Activated CD4-positive, alpha-beta T cell treated with anti-CD3 and anti-CD28 coated beads for 4 hours (primary cell): ENCODE measurements at places on chromosomes 1 and 21.

DNA sequence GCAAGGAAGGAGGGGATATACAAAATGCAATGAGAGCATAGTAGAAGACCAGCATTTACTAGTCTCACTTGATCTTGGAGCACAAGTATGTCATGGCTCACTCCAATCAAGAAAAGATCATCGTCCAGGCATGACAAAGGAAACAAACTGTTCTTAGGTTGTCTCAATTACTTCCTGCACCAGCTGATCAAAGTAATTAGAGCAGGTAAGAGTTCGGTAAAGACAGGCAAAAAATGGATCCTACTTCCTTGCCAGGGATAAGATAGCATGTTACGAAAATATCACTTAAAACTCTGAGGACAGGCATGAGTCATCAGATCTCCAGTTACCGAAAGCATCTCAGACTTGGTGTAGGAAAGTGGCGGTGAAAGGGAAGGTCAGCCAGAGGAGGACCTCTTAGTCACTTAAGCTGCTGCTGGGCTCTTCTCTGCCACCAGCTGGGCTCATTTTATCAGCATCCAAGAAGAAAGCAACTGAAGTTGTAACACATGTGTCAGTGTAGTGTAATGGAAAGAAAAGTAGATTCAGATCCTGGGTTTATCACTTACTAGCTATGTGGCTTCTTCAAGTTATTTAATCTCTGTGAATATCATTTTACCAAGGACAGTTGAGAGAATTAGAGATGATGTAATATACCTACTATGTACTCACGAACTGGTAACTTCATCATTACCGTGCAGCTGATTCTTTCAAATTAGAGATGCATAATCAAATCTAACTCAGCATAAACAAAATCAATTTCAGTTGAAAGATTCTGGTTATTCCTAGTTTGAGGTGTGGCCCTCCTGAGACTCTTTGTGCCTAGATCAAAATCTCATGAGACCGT is 46.8 kb downstream of the XCL1 start:
- no peak for DNase-seq

- DNase-seq = no peak
Measured at GRCh38 chr1:71785450-71785849, 496.9 kb downstream of the NEGR1 start.

- DNase-seq = no peak
Measured at GRCh38 chr1:232377494-232377770, 252.5 kb downstream of the SIPA1L2 start.

DNA sequence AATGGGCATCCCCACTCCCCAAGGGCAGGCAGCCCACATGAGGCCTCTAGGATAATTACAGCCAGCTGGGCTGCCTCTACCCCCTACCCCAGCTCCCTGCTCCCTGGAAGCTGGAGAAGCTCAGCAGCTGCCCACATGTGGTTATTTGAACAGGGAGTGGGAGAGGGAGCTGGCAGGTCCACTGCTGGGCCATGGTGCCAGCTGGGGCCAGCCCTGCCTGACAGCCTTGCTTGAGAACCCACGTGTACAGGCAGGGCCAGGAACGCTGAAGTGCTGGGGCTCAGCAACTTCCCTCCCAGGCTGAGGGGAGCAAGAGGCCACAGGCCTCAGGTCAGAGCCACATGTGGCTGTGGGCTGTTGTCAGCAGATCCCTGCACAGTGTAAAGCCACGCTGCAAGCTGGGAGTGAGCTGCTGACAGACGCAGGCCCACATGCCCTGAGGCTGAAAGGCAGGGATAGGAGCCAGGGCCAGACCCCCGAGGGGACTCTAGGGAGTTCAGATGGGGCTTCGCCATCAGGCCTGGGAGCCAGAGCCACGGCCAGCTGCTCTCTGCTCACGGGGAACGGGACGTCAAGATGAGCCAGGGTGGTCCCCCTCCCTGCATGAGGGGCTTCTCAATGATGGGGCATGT is 129.0 kb downstream of the SYF2 start:
- DNase-seq = no peak

DNA sequence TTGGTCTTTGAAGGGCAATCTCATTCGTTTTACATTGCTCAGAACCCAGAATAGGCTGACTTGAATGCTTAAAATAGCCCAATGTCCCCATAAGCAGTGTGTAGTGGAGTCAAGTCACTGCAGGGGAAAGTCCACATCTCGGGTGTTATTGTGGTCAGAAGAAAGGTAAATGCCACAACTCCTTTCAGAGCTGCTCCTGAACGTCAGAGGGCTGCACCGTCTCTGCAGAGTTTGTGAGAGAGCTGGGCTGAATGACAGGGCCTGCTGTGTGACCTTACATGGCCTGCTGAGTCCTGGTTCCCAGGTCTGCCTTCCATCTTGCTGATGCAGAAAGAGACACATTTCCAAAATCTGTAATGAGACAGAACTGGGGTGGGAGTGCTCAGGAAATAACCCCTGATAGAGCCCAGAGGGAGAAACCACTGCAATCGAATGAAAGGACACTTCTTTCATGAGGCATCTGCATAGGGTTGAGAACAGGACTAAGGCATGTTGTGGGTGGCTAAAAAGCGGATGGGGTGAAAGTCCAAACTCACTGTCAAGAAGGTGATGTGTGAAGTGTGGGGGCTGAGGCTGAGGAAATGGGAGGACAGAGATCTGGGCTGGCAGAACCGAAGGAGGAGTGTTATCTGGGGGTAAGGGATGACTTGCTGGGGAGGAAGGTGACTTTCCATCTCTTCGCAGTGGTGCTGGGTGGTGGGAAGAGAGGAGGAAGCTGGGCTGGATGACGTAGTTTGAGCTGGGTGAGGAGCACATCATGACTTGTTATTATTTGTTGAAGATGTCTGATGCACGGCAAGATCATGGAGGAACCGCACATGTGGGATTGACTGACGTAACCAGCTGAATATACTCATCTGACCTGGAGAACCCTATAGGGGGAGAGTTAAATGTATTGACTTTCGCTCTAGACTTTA is 33.7 kb downstream of the XCL2 start:
- no peak for DNase-seq

DNA sequence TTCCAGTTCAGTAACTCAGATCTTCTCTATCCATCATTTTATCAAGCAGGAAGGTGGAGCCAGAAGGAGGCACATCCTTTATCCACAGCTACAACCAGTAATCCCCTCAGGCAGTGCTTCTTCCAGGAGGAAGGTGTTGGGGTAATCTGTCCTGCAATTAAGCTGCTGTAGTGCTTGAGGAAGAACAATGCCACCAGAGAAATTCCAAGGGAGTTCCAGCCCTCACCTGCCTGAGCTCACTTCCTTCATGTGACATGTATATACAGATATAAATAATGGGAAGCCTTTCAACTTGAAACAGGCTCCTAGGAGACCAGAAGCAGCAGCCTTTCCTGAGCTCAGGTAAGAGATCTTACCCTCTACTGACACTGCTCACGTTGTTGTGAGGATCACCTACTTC is 2.2 kb upstream of the IL20 start:
- DNase-seq = no peak

- DNase-seq = no peak
Measured at GRCh38 chr1:84698151-84699110, 8.2 kb upstream of the SSX2IP start.

GRCh38 chr1:7922301-7922700 is 18.3 kb downstream of the TNFRSF9 start:
- no peak for DNase-seq

DNA sequence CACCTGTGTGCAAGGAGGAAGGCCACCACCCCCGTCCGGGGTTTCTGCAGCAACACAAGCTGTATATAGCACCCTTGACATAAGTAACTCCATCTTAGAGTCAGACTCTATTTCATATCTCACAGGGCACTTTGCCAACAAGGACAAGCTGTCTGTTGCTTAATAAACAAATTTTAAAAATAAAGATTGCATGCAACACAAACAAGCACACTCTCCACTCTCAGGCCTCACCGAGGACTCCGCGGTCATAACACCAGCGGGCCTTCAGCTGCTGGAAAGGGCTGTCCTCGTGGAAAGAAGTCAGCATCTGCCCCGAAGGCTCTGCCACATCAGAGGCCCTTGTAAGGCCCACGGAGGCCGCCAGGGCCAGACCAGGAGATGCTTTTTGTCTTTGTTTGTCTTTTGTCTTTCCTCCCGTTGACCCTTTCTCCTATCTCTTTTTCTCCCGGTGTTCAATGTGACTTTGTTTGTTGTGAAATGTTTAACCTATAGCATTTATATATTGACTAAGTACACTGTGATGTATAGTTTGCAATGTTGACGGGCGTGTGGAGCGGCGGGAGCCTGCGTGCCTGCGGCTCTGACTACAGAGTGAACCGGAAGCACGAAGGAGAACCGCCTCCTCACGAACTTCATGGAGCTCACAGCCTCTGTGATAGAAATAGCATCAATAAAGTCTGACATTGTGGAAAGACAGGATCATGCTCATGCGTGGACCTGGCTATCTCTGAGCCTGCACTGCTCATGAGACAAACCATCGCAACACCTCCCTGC is 24.1 kb downstream of the MEGF6 start:
- no peak for DNase-seq

GRCh38 chr21:25328736-25329135 is 278.5 kb downstream of the MRPL39 start:
- no peak for DNase-seq

DNA sequence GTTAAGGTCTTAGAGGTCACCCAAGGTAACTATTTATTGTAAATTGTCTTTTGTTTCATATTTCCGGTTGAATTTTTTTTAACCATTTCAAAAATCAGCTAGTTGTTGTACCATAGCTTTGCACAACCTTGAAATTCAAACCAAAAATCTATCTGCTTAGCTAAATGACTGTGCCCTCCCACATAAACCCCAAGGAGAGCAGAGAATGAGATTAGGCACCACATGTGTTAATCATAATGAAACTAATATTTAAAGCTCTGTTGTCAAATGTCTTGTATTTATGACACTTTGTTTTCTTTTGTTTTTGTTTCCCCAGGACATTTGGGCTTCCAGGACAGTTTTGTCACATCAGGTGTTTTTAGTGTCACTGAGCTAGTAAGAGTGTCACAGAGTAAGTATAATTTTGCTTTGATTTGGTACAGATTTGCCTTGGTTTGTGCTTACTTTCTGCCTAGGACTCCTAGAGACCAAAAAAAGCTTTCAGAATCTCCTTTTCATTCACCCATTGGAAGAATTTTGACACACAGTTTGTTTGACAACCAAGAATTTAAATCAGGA is 249.9 kb downstream of the NFIA start:
- no peak for DNase-seq

GRCh38 chr21:44778983-44779382 is 22.6 kb downstream of the UBE2G2 start:
- no peak for DNase-seq

DNA sequence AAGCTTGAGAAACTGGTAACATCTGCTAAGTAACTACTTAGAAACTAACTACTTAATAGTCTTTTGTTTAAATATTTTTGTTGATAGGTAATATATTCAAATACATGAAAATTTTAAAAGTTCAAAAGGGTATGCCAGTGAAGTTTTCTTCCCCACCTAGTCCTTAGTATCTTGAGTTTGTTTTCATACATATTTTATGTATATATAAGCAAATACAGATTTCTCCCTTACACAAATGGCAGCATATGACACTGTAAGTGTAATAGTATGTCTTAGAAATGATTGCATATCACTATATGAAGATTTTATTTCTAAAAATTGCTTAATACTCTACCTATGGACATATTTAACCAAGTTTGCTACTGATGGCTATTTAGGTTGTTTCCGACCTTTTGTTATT is 38.9 kb downstream of the MARK1 start:
- no peak for DNase-seq

GRCh38 chr21:19566975-19567374 is 1163.4 kb upstream of the TMPRSS15 start:
- DNase-seq = no peak

DNA sequence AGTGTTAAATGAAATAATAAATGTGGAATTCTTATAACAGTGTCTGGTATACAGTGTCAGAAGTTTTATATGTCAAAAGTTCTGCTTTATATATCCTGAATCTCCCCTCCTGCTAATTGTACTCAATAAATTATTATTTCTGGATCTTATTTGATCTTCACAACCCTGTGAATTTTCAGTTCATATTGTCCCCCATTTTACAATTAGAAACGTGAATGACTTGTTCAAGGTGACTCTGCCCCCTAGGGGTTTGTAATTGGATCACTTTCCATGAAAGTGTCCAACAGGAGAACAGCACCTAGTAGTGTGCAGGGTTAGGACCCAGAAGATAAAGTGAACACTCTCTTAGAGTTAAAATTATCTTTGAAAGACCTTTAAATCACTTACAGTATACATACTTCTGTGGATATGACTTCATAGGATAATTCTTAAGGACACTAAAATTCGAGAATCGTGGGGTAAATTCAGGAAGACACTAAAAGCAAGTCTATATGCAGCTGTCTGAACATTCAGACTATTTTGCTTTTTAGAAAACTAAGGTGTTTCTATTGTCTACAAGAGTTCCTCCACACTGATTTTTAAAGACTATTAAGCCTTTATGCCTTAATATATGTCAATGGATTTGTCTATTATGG is 4.5 kb upstream of the DDR2 start:
- DNase-seq = no peak

DNA sequence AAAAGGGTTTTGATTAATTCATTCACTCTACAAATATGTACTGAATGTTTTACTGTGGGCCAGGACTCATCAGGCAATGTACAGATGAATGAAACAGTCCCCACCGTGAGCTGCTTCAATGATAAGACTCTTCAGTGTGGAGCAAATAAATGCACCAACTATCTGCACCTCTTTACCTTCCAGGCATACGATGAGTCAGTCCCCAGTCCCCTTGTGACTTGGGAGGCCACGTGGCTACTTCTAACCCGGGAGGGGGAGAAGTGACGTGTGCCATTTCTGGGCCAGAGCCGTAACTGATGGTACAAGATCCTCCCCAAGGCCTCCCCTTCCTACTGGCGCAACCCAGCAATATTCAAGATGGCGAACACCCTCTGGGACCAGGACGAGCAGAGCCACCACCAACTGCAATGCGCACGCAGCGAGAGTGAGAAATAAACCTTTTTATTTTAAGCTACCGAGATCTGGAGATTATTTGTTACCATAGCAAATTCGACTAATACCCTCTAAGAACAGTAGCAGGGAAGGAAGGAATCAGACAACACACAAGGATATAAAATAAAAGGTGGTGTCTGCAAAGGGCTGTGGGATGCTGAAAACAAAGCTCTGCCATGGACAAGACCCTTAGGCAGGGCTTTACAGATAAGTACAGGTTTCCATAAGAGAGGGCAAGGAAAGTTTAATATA is 74.5 kb downstream of the NPHP4 start:
- no peak for DNase-seq

DNA sequence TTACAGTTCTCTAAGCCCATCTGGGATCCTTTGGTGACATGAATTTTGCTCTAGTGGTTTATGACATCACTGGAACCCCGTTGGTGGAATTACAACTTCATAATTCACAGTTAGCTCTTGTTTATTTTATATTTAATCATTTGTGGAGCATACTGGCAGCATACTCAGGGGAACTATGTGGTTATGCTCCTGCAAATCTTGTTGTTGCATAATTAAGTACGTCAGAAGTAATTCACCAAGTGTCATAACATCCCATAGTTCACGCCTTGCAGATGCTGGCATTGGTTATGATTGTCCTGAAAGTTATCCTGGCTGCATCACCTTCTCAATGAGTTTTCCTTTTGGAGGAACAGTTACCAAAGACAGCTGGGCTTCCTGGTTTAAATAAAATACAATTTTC is 16.5 kb downstream of the PRRX1 start:
- no peak for DNase-seq
